ENCODE measurements at places on chromosomes 6 and 20.

- no peak for DNase-seq
Observed at GRCh38 chr20:61887596-61888093, 178.0 kb downstream of the TAF4 start.

DNA sequence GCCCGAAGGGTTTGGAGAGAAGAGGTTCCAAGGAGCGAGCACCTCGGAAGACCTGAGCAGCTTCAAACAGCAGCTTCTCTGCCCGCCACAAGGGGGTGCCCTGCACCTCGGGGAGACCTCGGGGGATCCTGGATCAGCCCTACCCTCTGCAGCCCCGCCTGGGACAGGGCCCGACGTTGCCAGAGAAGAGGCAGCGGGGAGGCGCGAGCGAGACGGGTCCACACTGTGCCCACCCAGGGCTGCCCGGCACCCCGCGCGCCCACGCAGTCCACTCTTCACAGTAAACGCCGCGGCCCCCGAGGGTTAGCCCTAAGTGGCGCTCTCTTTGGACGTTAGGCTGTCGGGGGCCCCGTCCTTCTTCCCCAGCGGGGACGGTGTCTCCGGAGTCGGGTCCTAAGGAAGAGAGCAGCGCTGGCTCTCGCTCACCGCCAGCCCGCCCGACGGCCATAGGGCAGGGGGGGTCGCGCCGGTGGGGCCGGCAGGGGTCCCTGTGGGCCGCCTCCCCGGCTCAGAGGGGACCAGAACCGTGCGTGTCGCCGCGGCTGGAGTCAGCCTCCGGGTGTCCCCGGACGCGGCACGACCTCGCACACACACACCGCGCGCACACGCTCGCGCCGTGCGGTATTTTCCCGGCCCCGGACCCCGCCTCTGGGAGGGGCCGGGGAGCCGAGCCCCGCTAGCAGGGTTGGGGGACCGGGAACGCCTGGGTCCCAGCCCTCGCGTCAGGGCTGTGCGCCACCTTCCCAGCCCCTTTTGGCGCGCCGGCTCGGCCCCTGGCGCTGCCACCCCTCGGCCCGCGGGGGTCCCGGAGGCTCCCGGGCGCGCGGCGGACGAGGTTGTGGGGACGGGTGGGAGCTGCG is 929 bp downstream of the CDH22 start:
- DNase-seq, result peak; percentile 25

DNA sequence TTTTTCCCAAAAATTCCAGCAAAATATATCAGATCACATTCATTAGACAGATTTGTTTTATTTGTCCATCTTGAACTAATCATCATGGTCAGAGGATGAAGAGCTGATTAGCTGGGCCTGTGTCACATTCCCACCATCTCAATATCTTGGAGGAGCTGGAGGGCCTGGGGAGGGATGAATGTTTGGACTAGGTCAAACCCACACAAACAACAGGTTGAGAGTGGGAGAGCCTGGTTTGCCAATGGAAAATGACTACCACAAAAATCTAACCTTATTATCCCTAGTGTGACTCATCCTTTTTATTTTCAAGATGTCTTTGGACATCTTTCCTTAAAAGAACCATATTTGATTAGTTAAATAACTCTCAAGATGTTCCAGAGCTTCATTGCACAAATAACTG is 242.4 kb downstream of the OGFRL1 start:
- no peak for DNase-seq

GRCh38 chr6:158832026-158832425 is 12.9 kb upstream of the EZR start:
- no peak for DNase-seq

DNA sequence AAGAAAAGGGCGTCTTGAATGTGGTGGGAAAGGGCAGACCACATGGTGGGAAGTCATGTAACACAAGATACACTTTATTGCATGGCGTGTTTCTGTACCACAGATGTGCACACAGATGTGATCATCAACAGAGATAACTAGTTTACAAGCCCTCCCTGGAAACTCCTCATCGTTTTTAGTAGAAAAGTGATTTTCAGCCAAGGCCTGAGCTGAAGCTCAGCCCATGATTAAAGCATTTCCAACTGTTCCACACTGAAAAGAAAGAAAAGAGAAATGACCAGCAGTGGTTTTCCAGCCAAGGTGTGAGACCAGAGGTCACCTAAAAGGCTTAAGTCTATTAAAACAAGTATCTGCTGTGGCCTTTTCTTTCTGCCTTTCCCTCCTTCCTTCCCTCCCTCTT is 463.9 kb upstream of the JAG1 start:
- no peak for DNase-seq

DNA sequence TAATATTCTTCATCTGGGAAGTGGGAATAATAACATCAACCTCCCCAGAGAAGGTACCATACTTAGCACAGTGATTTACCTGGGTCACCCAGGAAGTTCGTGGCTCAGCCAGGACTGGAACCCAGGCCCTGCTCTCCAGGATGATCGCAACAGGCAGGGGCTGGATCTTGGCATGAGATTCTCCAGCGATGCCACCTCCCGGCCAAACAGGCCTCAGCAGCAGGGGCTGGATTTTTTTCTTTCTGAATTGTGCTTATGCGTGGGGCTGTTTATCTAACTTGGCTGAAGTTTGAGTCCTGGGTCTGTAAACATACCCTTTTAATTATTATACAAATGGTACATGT is 129.5 kb upstream of the PTPN1 start:
- no peak for DNase-seq

Measured in cerebellar nuclear complex (tissue), 1 donor.